Brain pericyte (primary cell): ENCODE measurements at places on chromosomes 12 and 14.
A peak's percentile ranks its signal among the peaks of the same experiment; 100 is the strongest.

GRCh38 chr12:96314723-96315122 lies 85.5 kb downstream of the CDK17 start:
- DNase-seq = no peak

GRCh38 chr12:110229409-110229808 lies 51.6 kb upstream of the ATP2A2 start:
- no peak for DNase-seq

DNA sequence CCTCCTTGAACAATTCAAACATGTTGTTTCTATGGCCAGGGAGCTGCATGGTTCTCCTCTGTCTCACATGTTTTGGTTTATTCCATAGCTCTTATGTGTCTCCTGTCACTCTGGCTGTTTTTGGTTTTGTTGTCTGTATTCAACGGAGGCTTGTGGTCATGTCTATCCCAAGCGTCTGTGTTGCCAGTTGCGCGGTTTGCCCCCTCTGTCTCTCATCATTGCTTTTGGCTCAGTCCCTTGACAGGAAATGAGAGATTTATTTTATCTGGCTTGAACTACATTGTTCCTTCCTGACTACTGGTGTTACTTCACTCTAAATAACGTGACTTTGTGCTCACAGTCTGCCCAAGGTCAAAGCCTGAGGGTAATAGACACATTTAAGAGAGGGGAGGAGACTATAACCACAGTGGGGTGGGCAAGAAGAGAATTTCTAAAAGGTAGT lies 96.4 kb upstream of the SOX5 start:
- DNase-seq = peak; percentile 88

GRCh38 chr12:104371043-104371870 lies 67.7 kb downstream of the EID3 start:
- no peak for DNase-seq

GRCh38 chr12:90816353-90817089 lies 138.5 kb downstream of the CCER1 start:
- no peak for DNase-seq

DNA sequence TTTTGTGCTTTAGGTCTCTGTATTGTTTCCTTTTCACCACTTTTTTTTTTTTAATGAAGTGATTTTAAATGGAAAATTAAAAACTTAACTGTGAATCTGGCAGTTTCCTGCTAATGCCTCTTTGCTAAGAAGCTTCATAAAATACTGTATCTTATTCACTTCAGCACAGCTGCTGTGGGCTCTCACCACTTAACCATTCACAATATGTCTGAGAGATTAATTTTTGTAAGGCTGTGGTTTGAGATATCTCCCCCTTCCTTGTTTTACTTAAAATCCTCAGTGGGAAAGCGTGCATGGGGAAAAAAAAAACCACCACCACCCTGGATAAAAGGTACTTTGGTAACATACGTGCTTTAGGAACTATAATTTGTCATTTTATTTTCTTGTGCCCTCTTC lies 115.9 kb downstream of the ETV6 start:
- no peak for DNase-seq

GRCh38 chr12:113837084-113837483 lies 129.0 kb downstream of the RBM19 start:
- no peak for DNase-seq

- no peak for DNase-seq
Measured at GRCh38 chr14:101395779-101396178, 165.5 kb upstream of the DIO3 start.
